ENCODE measurements at places on chromosomes 7 and 10.

DNA sequence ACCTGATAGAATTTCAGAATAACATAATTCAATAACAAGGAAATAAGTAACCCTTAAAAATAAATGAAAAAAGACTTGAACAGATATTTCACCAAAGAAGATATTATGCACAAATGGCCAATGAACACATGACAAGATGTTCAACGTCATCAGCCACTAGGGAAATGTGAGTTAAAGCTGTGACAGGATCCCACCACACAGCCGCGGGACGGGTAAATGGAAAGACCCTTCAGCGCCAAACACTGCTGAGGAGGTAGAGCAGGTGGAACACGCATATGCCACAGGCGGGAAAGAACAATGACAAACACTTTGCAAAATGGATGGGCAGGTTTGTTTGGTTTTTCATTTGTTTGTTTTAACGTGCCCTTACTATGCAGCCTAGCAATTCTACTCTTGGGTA lies 86.1 kb upstream of the RNF32 start:
- DNase-seq = no peak

GRCh38 chr7:37928878-37929277 lies 8.4 kb downstream of the EPDR1 start:
- no peak for DNase-seq

GRCh38 chr7:152862006-152862405 lies 102.5 kb downstream of the ACTR3B start:
- no peak for DNase-seq

- no peak for DNase-seq
These were observed 122.0 kb downstream of the TPK1 start for GRCh38 chr7:144713850-144714249.

DNA sequence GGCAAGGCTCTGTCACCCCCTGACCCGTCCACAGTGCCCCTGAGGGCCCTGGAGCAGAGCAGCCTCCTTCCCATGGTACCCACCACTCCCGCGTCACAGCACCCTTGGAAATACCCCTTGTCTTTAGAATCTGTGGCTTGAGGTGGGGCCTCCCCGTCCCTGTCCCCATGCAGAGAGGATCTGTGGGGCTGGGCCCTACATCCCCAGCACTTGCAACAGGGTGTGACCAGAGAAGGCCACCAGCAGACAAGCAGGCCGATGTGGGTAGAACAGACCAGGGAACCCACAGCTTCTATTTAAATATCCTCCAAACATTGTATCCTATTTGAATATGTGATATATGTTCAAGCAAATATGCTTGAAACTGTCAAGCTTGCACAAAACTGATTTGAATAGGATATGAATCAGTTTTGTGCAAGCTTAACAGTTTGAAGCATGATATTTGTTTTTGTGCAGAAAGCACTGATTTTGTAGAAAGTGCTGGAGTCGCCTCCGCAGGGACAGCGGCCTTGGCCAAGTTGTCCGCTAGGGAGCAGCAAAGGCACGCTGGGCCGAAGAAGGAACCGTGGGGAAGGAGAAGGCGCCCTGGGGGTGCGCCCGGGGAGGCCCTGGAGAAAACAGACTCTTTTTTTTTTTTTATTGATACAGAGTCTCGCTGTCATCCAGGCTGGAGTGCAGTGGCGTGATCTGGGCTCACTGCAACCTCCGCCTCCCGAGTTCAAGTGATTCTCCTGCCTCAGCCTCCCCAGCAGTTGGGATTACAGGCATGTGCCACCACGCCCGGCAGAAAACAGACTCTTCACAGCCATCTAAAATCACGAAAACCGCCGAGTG lies 2.2 kb downstream of the CFAP46 start:
- DNase-seq = peak; percentile 56

GRCh38 chr7:45180084-45180986 lies 22.7 kb downstream of the RAMP3 start:
- DNase-seq = no peak

DNA sequence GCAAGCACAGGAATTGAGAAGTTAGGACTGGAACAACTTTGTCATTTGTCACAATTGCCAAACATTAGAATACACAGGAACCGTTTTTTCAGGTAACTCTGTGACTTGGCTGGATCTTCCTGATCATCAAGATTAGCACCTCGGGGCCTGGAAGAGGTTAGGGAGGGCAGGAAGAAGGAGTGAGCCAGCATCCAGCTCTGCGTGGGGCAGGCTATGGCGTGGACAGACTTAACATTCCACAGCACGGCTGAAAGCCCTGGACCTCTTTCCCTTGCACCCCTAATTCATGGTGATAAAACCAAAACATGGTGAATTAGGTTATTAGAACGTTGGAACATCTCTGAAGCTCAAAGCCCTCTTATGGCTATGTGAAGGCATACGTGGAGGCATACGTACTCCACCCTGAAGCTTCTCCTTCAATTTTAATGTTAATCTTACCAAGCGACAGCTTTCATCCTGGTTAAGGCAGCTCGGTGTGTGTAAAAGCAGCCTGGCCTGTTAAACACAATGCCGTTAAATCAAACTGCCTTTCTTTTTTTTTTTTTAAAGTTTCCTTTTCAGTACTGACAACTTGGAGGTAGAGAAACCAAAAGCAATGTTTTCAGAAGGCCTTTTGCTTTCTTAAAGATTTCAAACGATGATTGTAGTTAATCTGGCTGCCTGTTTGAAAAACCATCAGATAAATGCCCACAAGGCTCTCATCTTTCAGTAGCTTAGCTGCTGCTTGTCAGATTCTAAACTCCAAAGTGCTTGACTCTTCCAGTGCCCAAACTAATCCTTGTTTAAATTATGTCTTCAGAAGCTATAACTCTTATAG lies 4.5 kb downstream of the GRK5 start:
- no peak for DNase-seq

DNA sequence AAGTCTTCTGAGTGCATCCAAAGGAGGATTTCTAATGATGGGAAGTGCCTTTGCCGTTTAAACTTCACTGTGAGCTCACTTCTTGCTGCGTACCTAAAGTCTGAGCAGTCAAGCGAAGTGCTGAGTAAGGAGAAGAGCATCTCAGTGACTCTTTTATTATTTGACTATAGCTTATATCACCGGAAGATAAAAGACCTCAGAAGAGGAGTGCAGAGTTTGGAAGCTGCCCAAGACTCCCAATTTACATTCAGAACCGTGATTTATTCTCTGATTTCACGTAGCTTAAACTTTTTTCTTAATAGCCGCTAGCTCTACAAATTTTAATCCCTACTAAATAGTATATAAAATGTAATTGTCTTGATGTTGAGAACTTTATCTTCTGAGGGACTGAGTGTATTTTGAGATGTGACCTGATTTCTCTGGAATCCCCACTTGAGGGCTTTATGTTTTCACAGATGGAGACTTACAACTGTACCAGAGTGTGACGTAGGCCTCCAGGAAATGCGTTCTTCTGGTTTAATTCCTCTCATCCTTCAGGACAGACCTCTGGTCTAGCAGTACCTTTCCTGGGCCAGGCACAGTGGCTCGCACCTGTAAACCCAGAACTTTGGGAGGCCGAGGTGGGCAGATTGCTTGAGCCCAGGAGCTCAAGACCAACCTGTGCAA lies 51.1 kb downstream of the CAMK1D start:
- no peak for DNase-seq

- DNase-seq = no peak
These were observed 135.8 kb upstream of the UNC5B start for GRCh38 chr10:71076473-71077142.

DNA sequence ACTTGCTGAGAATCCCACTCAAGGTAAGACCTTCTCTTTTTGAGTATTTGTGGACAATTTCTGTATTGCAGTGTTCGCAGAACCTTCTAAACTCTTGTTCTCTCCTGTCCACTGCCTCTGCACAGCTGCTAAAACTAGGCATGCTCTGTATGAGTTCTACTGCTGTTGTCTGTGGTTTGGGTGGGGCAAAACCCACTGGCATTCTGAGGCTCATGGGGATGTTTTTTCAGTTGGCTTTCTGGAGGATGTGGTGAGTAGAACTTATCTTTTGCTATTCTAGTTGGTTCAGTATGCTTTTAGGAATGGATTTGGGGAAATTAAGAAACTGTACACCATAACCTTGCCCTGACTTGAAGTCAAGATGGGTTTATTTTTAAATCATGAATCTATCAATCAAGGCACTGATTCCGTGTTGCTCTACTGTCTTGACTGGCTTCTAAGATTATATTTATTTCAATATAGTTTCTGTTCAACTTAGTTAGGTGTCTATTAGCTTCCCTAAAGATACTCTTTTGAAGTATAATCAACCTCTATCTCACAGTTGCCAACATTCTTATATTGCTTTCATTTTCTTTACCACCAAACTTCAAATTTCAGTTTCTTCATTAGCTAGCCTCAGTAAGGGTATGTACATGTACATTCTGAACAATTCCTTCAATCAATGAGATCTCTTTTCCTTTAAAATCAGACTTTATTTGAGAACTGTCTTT lies 25.0 kb upstream of the C1GALT1 start:
- peak; percentile 4 for DNase-seq
